Globus pallidus (tissue), 1 donor: ENCODE measurements at places on chromosomes 5 and 9.
A peak's percentile ranks its signal among the peaks of the same experiment; 100 is the strongest.

GRCh38 chr9:127976498-127976897, 4.3 kb downstream of the EEIG1 start:
- DNase-seq: no peak

GRCh38 chr5:40413743-40414142, 266.0 kb upstream of the PTGER4 start:
- DNase-seq: no peak

GRCh38 chr9:114027159-114027862, 50.8 kb downstream of the AMBP start:
- DNase-seq: no peak

- no peak for DNase-seq
Measured at GRCh38 chr5:154526231-154527226, 48.5 kb upstream of the HAND1 start.

GRCh38 chr5:118723021-118723338, 265.4 kb downstream of the DTWD2 start:
- no peak for DNase-seq

- DNase-seq: peak; percentile 78
Measured at GRCh38 chr5:78537821-78538220, 110.8 kb downstream of the LHFPL2 start.

DNA sequence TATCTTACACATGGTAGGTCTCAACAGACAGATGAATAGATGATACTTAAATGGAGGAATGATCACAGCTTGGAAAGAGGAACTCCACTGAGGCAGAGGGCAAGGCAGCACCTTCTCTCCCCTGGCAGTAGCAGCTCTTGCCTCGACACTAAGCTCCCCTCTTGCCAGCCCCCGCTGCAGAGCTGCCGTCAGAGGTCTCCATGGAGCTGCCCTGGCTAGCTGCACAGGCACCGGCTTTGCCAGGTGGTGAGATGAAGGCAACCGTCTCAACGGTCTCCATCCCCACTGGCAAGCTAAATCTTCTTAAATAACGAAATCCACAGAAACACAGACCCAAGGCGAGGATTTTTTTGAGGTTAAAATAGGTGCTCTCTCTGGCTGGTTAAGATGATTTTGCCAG, 81.2 kb downstream of the CRB2 start:
- peak; percentile 15 for DNase-seq

- DNase-seq: no peak
Measured at GRCh38 chr5:123545506-123545905, 33.5 kb downstream of the CSNK1G3 start.

GRCh38 chr5:77663090-77663863, 24.8 kb upstream of the OTP start:
- no peak for DNase-seq

DNA sequence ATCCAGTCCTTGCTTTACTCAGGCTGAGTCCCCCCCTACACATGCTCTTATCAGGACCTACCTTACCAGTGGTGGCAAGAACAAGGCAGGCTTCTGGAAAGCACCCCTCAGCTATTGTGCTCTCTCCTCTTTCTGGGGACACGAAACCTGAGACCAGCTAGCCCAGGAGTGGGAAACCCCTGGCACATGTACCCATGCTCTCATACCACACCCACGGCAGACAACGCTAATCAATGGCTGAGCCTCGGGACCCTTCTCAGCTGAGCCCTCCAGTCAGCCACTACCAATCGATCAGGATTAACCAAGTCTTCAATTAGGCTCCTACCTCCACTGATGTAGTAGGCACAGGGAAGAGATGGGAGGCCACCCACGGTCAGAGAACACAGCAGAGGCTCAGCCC, 65.1 kb downstream of the VAV2 start:
- no peak for DNase-seq

GRCh38 chr9:116432051-116432450, 255.1 kb upstream of the TRIM32 start:
- no peak for DNase-seq

DNA sequence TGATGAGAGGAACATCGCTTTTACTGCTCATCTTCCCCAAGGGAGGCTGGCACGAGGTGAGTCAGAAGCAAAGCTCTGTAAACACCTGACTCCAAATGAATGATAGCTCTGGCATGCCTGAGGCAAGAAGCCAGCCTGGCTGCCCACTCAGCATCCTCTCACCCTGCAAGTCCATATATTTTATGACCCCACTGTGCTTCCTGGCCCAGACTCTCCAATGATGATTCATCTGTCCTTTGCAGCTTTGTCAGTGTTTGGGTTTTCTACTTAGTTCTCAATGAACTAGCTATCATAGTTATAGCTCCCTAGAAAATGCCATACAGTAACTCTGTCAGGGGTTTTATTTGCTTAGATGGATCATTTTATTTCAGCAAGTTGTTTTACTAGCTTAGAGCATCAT, 52.1 kb upstream of the FSTL4 start:
- DNase-seq: no peak

GRCh38 chr9:124471761-124472160, 21.5 kb downstream of the ADGRD2 start:
- DNase-seq: no peak

- DNase-seq: no peak
Measured at GRCh38 chr5:132760049-132760420, 12.8 kb downstream of the CCNI2 start.

DNA sequence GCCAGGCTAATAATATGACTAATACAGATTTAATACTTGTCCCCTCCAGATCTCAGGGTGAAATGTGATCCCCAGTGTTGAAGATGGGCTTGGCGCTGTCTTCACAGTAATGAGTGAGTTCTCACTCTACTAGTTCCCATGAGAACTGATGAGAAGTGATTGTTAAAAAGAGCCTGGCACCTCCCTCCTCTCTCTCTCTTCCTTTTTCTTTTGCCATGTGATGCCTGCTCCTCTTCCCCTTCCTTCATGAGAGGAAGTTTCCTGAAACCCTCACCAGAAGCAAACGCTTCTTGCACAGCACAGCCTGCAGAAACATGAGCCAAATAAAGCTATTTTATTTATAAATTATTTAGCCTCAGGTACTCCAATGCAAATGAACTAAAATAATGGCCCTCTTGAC, 55.2 kb downstream of the GLDC start:
- peak; percentile 43 for DNase-seq

- no peak for DNase-seq
Measured at GRCh38 chr9:97438666-97439065, 26.8 kb downstream of the TDRD7 start.

GRCh38 chr5:32074401-32074800, 99.7 kb downstream of the GOLPH3 start:
- no peak for DNase-seq
